ENCODE measurements at places on chromosomes 11 and 22. TPM values are rescaled to one million over a fixed set of nuclear protein-coding genes. Genes with fewer than 3 reads are reported as not detected.

The MRE11 gene
- polyA plus RNA-seq, result 3.9 TPM

The NAALAD2 gene
- polyA plus RNA-seq, result 5.5 TPM

The GGTLC3 gene
- not detected for polyA plus RNA-seq

The AIFM3 gene
- polyA plus RNA-seq, result 0.68 TPM

Measured in adipose tissue (tissue), 3 donors.